ENCODE measurements at places on chromosomes 6 and 20. TPM values are rescaled to one million over a fixed set of nuclear protein-coding genes. Genes with fewer than 3 reads are reported as not detected.

GRCh38 chr20:50144362-50144761 lies 9.2 kb downstream of the PEDS1 start:
- no peak overlapping the region for H3K4me3 ChIP-seq
- no peak for DNase-seq
- peaks cover 100% of the 10 kb centered on the region for H3K4me1 ChIP-seq
- no peaks in the 10 kb centered on the region for H3K27me3 ChIP-seq

GRCh38 chr6:2663123-2663522 lies 87.6 kb downstream of the MYLK4 start:
- DNase-seq = no peak
- no peaks in the 10 kb centered on the region for H3K4me1 ChIP-seq
- no peak overlapping the region for H3K27ac ChIP-seq
- H3K36me3 ChIP-seq = no peaks in the 10 kb centered on the region
- H3K27me3 ChIP-seq = no peaks in the 10 kb centered on the region
- H3K4me3 ChIP-seq = no peak overlapping the region

DNA sequence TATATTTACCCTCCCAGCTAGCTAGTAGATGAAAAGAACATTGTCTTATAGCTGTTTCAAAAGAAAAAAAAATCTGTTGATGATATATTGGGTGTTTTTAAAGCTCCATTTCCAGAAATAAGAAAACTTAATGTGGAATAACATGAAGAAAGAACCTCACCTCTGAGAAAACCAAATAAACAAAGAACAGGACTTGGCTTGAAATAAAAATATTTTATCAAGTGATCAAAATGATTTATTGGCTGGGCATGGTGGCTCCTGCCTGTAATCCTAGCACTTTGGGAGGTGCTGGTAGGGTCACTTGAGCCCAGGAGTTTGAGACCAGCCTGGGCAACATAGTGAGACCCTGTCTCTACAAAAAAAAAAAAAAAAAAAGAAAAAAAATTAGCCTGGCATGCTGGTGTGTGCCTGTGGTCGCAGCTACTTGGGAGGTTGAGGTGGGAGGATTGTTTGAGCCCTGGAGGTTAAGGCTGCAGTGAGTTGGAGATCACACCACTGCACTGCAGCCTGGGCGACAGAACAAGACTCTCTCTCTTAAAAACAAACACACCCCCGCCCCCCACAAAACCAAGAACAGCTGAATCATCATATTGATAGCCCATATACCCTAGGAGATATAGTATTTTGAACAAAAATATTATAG lies 7.9 kb downstream of the RNF24 start:
- H3K27ac ChIP-seq = no peak overlapping the region
- H3K36me3 ChIP-seq = no peaks in the 10 kb centered on the region
- H3K27me3 ChIP-seq = no peaks in the 10 kb centered on the region
- peaks cover 11% of the 10 kb centered on the region for H3K4me1 ChIP-seq

- H3K36me3 ChIP-seq = peaks cover 40% of the 10 kb centered on the region
- H3K27me3 ChIP-seq = no peaks in the 10 kb centered on the region
These were observed 964 bp downstream of the RPL10A start for GRCh38 chr6:35468980-35469750.

GRCh38 chr6:52020945-52021570 lies 66.4 kb downstream of the PKHD1 start:
- no peaks in the 10 kb centered on the region for H3K27me3 ChIP-seq
- H3K4me1 ChIP-seq = no peaks in the 10 kb centered on the region
- no peak overlapping the region for H3K4me3 ChIP-seq
- no peak for DNase-seq
- H3K27ac ChIP-seq = no peak overlapping the region
- H3K36me3 ChIP-seq = no peaks in the 10 kb centered on the region

- no peaks in the 10 kb centered on the region for H3K36me3 ChIP-seq
- H3K4me1 ChIP-seq = no peaks in the 10 kb centered on the region
- no peak for DNase-seq
- no peaks in the 10 kb centered on the region for H3K27me3 ChIP-seq
- no peak overlapping the region for H3K27ac ChIP-seq
These were observed 12.4 kb downstream of the COL19A1 start for GRCh38 chr6:69878795-69879194.

DNA sequence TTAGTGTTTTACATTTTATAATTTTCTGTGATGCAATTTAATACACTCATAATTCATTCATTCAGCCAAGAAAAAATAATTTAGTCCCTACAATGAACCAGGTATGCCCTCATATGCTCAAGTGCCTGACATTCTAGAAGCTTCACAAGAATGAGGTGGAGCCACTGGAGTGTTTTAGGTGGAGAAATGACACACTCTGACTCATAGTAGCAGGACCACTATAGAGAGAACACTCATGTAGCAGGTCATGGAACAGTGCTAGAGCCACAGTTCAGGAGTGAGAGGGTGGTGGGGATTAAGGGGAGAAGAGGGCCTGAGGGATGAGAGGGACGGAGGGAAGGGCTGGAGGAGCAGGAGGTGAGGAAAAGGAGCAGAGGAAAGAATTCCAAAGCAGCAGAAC lies 1.4 kb upstream of the HLA-G start:
- no peak overlapping the region for H3K27ac ChIP-seq
- H3K27me3 ChIP-seq = peaks cover 21% of the 10 kb centered on the region
- DNase-seq = no peak

GRCh38 chr20:47878601-47879027 lies 93.3 kb upstream of the SULF2 start:
- H3K27me3 ChIP-seq = no peaks in the 10 kb centered on the region
- H3K4me3 ChIP-seq = no peak overlapping the region
- no peaks in the 10 kb centered on the region for H3K36me3 ChIP-seq
- no peak for DNase-seq

DNA sequence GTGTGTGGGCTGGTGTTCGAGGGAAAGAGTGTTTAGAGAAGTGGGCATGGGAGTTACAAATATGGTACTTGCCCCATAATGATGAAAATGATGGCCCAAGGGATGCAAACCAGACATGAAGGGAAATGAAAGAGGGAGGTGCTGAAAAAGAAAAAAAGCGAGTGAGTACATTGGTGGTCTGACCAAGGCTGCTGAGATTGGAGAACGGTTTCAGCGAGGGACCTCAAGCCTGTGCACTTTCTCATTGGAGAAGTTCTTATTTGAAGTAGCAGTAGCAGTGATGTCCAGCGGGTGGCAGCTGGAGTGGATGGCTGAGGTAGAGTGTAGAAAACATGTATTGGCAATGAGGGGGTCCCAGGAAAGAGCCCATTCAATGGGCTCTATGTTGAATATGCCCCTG lies 54.8 kb downstream of the TNFAIP3 start:
- H3K27ac ChIP-seq = no peak overlapping the region
- H3K4me3 ChIP-seq = no peak overlapping the region
- H3K36me3 ChIP-seq = no peaks in the 10 kb centered on the region
- H3K27me3 ChIP-seq = no peaks in the 10 kb centered on the region

TMEM170B gene
- 7.7 TPM for total RNA-seq

RAD21L1 gene
- total RNA-seq = not detected

OPN5 gene
- not detected for total RNA-seq

LTV1 gene
- total RNA-seq = 19.5 TPM

ADGRF4 gene
- not detected for total RNA-seq

Data from spleen (tissue), 13 donors.